ENCODE measurements at places on chromosomes 12 and 14. TPM values are rescaled to one million over a fixed set of nuclear protein-coding genes. Genes with fewer than 3 reads are reported as not detected.

The TAS2R13 gene
- 1.1 TPM for total RNA-seq

The EIF2B2 gene
- total RNA-seq: 49.1 TPM

The CD69 gene
- 116 TPM for total RNA-seq

DNA sequence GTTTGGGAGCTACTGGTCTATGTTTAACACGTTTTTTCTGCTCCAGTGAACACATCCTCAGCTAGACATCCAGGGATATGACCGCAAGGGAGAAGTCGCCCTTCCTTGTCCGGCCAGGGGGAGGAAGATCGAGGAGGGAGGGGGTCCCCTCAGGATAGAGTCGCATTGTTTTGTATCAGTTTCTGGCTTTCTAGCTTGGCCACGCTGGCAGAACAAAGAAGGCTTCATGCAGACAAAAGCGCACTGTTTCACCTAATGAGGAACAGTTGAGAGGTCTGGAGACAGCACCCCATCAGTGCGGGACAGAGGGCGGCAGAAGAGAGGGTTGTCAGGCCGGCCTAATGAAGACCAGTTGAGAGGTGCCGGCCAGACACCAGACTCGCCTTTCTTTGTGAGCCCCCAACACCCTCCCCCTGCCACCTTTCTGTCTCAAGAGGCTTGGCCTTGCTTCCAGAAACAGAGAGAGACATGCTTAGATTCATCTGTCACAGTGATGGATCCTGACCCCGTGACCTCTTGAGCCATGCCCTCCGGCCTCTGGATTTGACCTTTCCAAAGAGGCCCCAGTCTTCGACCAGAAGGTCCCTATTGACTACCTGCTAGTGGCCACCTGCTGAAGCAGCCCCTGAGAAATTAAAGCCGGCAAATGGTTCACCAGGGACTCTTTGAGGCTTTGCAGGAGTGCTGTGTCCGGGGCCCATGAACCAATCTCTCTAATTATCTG, 254.7 kb upstream of the TBX3 start:
- H3K27me3 ChIP-seq: no peaks in the 10 kb centered on the region
- no peak overlapping the region for H3K27ac ChIP-seq
- no peaks in the 10 kb centered on the region for H3K36me3 ChIP-seq
- no peak overlapping the region for H3K4me3 ChIP-seq
- H3K4me1 ChIP-seq: no peaks in the 10 kb centered on the region

The PAX9 gene
- not detected for total RNA-seq

The TBX5 gene
- not detected for total RNA-seq

- no peaks in the 10 kb centered on the region for H3K27me3 ChIP-seq
- peaks cover 75% of the 10 kb centered on the region for H3K36me3 ChIP-seq
- DNase-seq: peak; percentile 60
- peak overlapping the region; percentile 72 for H3K4me3 ChIP-seq
- peak overlapping the region; percentile 90 for H3K27ac ChIP-seq
Measured at GRCh38 chr14:61341275-61342206, 20.2 kb downstream of the PRKCH start.

DNA sequence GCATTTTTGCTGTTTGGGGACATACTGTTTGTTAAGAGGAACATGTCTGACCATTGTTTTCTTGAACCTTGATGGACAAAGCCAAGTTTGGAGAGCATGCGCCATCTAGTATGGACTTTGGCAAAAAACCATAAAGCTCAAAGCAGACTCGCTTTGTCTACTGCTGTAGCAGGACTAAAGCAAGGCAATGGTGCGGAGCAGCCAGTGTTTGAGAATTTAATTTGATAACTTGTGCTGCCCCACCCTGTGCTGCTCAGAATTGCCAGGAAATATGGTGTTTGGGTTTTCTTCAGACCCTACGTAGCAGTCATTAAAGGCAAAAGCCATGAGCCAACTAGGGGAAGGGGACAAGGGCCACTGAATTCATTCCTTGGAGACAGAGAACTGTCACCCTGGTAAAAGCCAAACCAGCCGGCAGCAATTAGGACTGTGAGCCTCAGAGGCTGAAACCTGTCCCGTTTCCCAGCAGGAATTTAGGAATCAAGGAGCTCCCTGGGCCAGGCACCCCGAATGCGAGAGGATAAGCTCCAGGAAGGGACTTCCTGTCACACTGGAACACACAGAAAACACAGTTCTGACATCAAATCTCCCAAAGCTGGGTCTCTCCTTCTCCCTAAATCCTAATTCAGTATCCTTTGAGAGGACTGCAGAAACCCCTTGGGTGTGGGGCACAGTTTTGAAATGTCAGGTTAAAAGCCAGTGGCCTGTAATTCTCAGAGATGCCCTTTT, 1.1 kb downstream of the AVIL start:
- peaks cover 18% of the 10 kb centered on the region for H3K36me3 ChIP-seq
- no peak for DNase-seq
- H3K4me1 ChIP-seq: no peaks in the 10 kb centered on the region
- H3K4me3 ChIP-seq: no peak overlapping the region
- no peaks in the 10 kb centered on the region for H3K27me3 ChIP-seq

DNA sequence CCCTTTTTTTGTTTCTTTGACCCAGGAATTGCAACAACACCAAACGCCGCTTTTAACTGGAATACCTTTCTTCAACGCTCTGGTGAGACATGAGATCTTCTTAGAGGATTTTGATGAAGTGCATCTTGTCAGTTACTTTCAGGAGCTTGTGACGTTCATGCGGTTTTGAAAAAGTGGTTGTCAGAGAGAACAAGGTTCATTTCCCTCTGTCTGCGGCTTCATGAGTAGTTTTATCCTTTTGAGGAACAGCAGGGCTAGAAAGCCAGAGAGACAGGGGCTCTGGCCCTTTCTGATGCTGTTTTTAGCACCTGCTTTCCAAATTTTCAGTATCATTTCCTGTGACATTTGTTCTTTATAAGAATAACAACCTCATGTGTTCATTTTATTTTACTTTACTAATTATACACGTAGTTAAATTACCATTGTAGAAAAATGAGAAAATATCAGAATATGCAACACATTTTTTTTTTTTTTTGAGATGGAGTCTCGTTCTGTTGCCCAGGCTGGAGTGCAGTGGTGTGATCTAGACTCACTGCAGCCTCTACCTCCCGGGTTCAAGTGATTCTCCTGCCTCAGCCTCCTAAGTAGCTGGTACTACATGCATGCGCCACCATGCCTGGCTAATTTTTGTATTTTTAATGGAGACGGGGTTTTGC, 61.8 kb downstream of the GLT1D1 start:
- H3K4me1 ChIP-seq: peaks cover 24% of the 10 kb centered on the region
- no peak overlapping the region for H3K4me3 ChIP-seq

The RIMKLB gene
- total RNA-seq: 7.9 TPM

DNA sequence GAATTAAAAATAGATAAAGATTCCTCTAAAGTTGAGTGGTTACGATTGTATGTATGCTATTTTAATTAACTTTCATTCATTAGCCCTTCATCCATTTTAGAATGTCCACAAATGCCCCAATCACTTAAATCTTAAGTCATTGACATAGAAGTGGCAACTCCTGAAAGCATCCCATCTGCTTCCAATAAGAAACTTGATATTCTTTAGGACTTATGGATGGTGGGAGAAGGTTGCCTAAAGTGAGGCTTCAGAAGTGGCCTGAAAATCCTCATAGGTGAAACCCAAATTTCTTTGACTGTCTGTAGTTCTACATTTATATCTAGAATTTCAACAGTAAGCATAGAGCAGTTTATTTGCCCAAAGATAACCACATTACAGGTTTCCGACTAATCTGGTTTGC, 161.7 kb upstream of the HMGA2 start:
- peaks cover 7% of the 10 kb centered on the region for H3K27me3 ChIP-seq
- no peaks in the 10 kb centered on the region for H3K36me3 ChIP-seq
- H3K4me1 ChIP-seq: no peaks in the 10 kb centered on the region
- no peak overlapping the region for H3K27ac ChIP-seq
- no peak for DNase-seq

The EIF2S1 gene
- total RNA-seq: 136 TPM

GRCh38 chr12:95102916-95103671, 29.7 kb upstream of the NR2C1 start:
- DNase-seq: peak; percentile 40
- no peak overlapping the region for H3K27ac ChIP-seq
- H3K27me3 ChIP-seq: peaks cover 1% of the 10 kb centered on the region
- H3K4me3 ChIP-seq: no peak overlapping the region

DNA sequence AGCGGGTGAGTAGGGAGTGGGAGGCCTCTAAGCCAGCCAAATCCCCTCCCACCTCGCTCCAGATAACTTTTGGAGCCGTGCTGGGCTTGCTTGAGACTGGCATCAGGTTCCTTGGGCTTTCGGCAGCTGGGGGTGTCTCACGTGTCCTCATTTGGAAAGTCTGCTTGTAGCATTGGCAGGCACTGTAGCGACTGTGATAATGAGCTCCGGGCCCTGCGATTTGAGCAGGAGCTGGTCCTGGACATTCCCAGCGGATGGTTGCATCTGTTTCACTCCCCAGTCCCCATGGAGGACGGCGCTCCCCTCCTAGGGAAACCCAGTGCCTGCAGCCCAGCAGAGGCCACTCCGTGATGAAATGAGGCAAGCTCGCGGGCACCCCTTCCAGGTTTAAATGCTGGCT, 49.4 kb downstream of the DGLUCY start:
- no peak for DNase-seq
- no peaks in the 10 kb centered on the region for H3K27me3 ChIP-seq
- H3K27ac ChIP-seq: no peak overlapping the region
- no peak overlapping the region for H3K4me3 ChIP-seq
- H3K4me1 ChIP-seq: no peaks in the 10 kb centered on the region
- peaks cover 65% of the 10 kb centered on the region for H3K36me3 ChIP-seq

The MAP1LC3B2 gene
- 1.7 TPM for total RNA-seq

- H3K36me3 ChIP-seq: no peaks in the 10 kb centered on the region
Measured at GRCh38 chr12:93819050-93819491, 141.9 kb downstream of the CRADD start.

- no peaks in the 10 kb centered on the region for H3K27me3 ChIP-seq
- H3K36me3 ChIP-seq: no peaks in the 10 kb centered on the region
- H3K27ac ChIP-seq: no peak overlapping the region
- H3K4me1 ChIP-seq: no peaks in the 10 kb centered on the region
Measured at GRCh38 chr14:100737526-100737925, 10.8 kb downstream of the DLK1 start.

GRCh38 chr12:57611108-57611826, at the start of gene ARHGEF25:
Gene ARHGEF25 (plus strand): TSS chr12:57611435. CDS start chr12:57611895, 460 bp downstream.
- H3K27me3 ChIP-seq: peaks cover 42% of the 10 kb centered on the region
- H3K36me3 ChIP-seq: no peaks in the 10 kb centered on the region
- H3K4me1 ChIP-seq: peaks cover 10% of the 10 kb centered on the region

The SOX5 gene
- not detected for total RNA-seq

- H3K4me1 ChIP-seq: no peaks in the 10 kb centered on the region
- H3K27me3 ChIP-seq: no peaks in the 10 kb centered on the region
- H3K4me3 ChIP-seq: no peak overlapping the region
Measured at GRCh38 chr12:82833481-82833880, 146.8 kb downstream of the TMTC2 start.

DNA sequence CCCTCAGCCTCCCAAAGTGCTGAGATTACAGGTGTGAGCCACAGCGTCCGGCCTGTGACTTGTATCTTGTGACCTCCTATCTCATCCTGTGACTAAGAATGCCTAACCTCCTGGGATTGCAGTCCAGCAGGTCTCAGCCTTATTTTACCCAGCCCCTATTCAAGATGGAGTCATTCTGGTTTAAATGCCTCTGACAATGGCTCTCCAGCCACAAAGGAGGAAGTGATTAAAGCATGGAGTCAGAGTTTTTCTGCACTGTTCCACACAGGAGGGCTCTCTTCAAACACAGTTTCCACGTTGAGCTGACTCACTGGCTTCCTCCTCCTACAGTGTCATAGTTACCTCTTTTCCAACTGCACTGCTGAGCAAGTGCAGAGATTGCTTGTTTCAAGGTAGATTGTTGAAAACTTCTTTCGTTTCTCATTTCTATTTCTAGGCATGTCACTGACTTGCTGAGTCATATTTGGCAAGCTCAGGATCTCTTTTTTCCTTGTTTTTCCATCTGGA, 383.8 kb downstream of the PCNX1 start:
- H3K27ac ChIP-seq: peak overlapping the region; percentile 39
- H3K36me3 ChIP-seq: peaks cover 3% of the 10 kb centered on the region
- H3K4me1 ChIP-seq: peaks cover 25% of the 10 kb centered on the region
- H3K4me3 ChIP-seq: no peak overlapping the region
- peaks cover 2% of the 10 kb centered on the region for H3K27me3 ChIP-seq

- H3K4me1 ChIP-seq: no peaks in the 10 kb centered on the region
- no peak overlapping the region for H3K27ac ChIP-seq
- H3K4me3 ChIP-seq: no peak overlapping the region
- no peaks in the 10 kb centered on the region for H3K36me3 ChIP-seq
- H3K27me3 ChIP-seq: no peaks in the 10 kb centered on the region
Measured at GRCh38 chr12:39835517-39836489, 216.2 kb upstream of the ABCD2 start.

- no peaks in the 10 kb centered on the region for H3K4me1 ChIP-seq
- H3K27me3 ChIP-seq: peaks cover 11% of the 10 kb centered on the region
- H3K36me3 ChIP-seq: no peaks in the 10 kb centered on the region
Measured at GRCh38 chr12:113030875-113031525, 25.5 kb upstream of the DTX1 start.

The RPGRIP1 gene
- not detected for total RNA-seq

GRCh38 chr14:66247662-66248193, 238.4 kb upstream of the CCDC196 start:
- H3K27ac ChIP-seq: no peak overlapping the region
- DNase-seq: no peak
- H3K4me3 ChIP-seq: no peak overlapping the region
- H3K27me3 ChIP-seq: peaks cover 15% of the 10 kb centered on the region
- H3K36me3 ChIP-seq: no peaks in the 10 kb centered on the region

GRCh38 chr14:76664790-76665189, 96.5 kb upstream of the VASH1 start:
- no peak overlapping the region for H3K27ac ChIP-seq
- H3K4me3 ChIP-seq: no peak overlapping the region
- H3K4me1 ChIP-seq: no peaks in the 10 kb centered on the region
- peaks cover 1% of the 10 kb centered on the region for H3K27me3 ChIP-seq

GRCh38 chr14:35438910-35439713, 34.6 kb upstream of the NFKBIA start:
- no peaks in the 10 kb centered on the region for H3K27me3 ChIP-seq
- DNase-seq: no peak

- H3K27ac ChIP-seq: no peak overlapping the region
- DNase-seq: no peak
- H3K4me3 ChIP-seq: no peak overlapping the region
- no peaks in the 10 kb centered on the region for H3K36me3 ChIP-seq
- no peaks in the 10 kb centered on the region for H3K27me3 ChIP-seq
- H3K4me1 ChIP-seq: no peaks in the 10 kb centered on the region
Measured at GRCh38 chr12:19960527-19960926, 407.8 kb upstream of the PDE3A start.

- H3K36me3 ChIP-seq: no peaks in the 10 kb centered on the region
- no peak for DNase-seq
- H3K27me3 ChIP-seq: peaks cover 5% of the 10 kb centered on the region
Measured at GRCh38 chr12:5473783-5474116, 41.8 kb downstream of the NTF3 start.

Data from activated CD8-positive, alpha-beta T cell treated with anti-CD3 and anti-CD28 coated beads, Interleukin-2, amount 10 ng/mL, durations not matched to agents 7 days and 5 days (primary cell).